Diencephalon (tissue), 1 donor: ENCODE measurements at places on chromosomes 7 and 10. TPM values are rescaled to one million over a fixed set of nuclear protein-coding genes. Genes with fewer than 3 reads are reported as not detected.

NSUN5 gene
- 18.2 TPM for total RNA-seq

NPFFR1 gene
- total RNA-seq, result 5.1 TPM

AFAP1L2 gene
- 18.7 TPM for total RNA-seq

OSBPL3 gene
- 4.8 TPM for total RNA-seq

KCNH2 gene
- 17.8 TPM for total RNA-seq

OPALIN gene
- not detected for total RNA-seq

CDNF gene
- total RNA-seq, result 1.6 TPM

FAM53B gene
- total RNA-seq, result 25.4 TPM

UCMA gene
- total RNA-seq, result not detected

IQUB gene
- 8.5 TPM for total RNA-seq

NAT16 gene
- total RNA-seq, result 2.1 TPM

PNLIPRP1 gene
- not detected for total RNA-seq

EPDR1 gene
- total RNA-seq, result 33.7 TPM

CFTR gene
- 1.4 TPM for total RNA-seq
